ENCODE measurements at places on chromosomes 12 and 14. TPM values are rescaled to one million over a fixed set of nuclear protein-coding genes. Genes with fewer than 3 reads are reported as not detected.
A peak's percentile ranks its signal among the peaks of the same experiment; 100 is the strongest.

DNA sequence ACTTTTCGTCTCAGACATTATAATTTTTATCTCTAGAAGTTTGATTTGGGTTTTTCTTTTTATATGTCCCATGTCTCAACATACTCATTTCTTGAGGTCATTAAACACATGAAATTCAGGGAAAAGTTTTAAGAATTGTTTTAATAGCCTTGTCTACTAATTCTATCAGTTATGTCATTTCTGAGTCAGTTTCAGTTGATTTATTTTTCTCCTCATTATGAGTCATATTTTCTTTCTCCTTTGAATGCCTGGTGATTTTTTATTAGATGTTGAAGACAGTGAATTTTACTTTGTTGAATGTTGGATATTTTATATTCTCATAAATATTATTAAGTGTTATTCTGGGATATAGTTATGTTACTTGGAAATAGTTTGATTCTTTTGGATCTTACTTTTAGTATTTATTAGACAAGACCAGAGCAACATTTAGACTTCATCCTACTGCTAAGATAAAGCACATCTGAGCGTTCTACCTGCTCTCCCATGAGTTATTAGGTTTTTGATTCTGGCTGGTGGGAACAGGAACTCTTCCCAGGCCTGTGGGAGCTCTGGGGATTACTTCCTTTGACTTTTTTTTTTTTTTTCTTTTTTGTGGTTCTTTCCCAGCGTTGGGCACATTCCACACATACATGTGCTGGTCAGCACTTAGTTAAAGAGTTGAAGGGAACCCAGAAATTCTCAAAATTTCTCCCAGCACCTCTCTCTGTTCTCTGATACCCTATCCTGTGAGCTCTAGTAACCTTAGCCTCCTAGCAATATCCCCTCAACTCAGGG is 1157.7 kb downstream of the BCL11B start:
- H3K27me3 ChIP-seq = no peaks in the 10 kb centered on the region
- no peaks in the 10 kb centered on the region for H3K36me3 ChIP-seq
- H3K27ac ChIP-seq = no peak overlapping the region
- H3K4me3 ChIP-seq = no peak overlapping the region
- no peak for DNase-seq
- no peaks in the 10 kb centered on the region for H3K4me1 ChIP-seq

DNA sequence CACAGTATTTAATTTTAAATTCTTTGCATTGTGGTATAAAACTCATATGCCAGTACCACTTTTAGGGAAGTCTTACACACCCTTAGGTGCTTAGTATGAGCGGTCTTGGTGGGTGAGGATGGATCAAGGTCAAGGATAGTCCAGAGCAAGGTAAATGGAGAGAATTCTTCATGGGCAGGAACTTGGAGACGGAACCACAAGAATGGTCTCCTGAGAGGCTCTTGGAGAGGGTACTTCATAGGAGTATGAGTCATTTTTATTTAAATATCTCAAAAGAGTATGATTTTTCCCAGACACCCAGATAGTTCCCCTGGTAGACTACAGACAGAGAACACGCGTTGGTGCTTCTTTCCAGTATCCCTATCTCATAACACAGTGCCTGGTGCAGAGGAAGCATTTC is 21.9 kb downstream of the HSPB8 start:
- H3K36me3 ChIP-seq = no peaks in the 10 kb centered on the region
- DNase-seq = no peak
- H3K4me1 ChIP-seq = no peaks in the 10 kb centered on the region
- H3K27me3 ChIP-seq = no peaks in the 10 kb centered on the region

DNA sequence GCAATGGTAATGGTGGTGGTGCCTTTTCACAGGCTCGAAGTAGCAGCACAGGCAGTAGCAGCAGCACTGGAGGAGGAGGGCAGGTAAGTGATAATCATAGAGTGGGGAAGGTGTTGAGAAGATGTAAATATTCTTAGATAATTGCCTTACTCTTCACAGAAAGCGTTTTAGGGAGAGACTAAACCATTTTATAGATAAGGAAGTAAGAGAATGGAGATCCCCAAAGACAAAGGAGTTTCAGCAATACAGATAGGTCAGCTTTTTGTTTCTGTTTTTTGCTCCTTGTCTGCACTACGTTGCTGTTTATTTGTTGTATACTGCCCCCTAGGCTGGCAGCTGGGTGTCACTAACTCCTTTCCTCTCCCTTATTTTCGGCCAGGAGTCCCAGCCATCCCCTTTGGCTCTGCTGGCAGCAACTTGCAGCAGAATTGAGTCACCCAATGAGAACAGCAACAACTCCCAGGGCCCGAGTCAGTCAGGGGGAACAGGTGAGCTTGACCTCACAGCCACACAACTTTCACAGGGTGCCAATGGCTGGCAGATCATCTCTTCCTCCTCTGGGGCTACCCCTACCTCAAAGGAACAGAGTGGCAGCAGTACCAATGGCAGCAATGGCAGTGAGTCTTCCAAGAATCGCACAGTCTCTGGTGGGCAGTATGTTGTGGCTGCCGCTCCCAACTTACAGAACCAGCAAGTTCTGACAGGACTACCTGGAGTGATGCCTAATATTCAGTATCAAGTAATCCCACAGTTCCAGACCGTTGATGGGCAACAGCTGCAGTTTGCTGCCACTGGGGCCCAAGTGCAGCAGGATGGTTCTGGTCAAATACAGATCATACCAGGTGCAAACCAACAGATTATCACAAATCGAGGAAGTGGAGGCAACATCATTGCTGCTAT is 2.0 kb downstream of the SP1 start:
- H3K4me3 ChIP-seq = no peak overlapping the region
- no peaks in the 10 kb centered on the region for H3K27me3 ChIP-seq
- H3K27ac ChIP-seq = peak overlapping the region; percentile 50
- H3K36me3 ChIP-seq = peaks cover 51% of the 10 kb centered on the region

GRCh38 chr12:47754126-47754525 is 4.6 kb downstream of the RAPGEF3 start:
- peak overlapping the region; percentile 61 for H3K27ac ChIP-seq
- no peak for DNase-seq
- no peaks in the 10 kb centered on the region for H3K27me3 ChIP-seq
- H3K36me3 ChIP-seq = no peaks in the 10 kb centered on the region

DNA sequence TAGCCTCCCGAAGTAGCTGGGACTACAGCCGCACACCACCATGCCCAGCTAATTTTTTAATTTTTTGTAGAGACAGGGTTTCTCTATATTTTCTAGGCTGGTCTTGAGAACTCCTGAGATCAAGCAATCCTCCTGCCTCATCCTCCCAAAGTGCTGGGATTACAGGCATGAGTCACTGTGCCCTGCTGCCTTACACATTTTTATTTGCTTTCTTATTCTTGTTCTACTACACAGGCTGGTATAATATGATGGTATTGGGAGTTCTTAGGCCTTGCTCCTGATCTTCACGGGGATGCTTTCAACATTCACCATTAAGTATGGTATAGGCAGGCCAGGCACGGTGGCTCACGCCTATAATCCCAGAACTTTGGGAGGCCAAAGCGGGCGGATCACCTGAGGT is 21.2 kb downstream of the DGLUCY start:
- DNase-seq = no peak
- H3K4me1 ChIP-seq = no peaks in the 10 kb centered on the region
- no peak overlapping the region for H3K27ac ChIP-seq

DNA sequence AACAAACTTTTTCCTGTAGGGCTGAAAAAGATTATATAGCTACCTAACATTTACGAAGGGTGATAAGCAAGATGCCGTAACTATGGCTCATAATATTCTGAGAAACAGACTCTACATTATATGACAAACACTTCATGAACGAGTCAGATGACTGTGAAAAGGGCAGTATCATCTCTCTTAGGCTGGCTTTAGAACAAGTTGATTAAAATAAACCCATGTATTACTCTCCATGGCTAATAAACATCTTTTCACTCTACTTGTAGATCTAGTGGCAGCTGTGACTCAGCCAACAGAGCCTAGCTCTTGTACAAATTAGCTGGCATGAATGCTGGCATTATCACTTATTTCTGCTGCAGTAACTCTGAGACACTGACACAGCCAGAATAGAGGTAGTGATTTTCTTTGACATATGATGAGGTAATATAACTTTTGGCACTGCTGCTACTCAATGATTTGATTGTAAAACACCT is 47.1 kb downstream of the SLC2A13 start:
- no peak overlapping the region for H3K27ac ChIP-seq
- no peak for DNase-seq
- H3K27me3 ChIP-seq = no peaks in the 10 kb centered on the region
- H3K36me3 ChIP-seq = no peaks in the 10 kb centered on the region

GRCh38 chr14:25628978-25629377 is 579.0 kb upstream of the STXBP6 start:
- H3K27me3 ChIP-seq = no peaks in the 10 kb centered on the region
- no peak overlapping the region for H3K4me3 ChIP-seq
- no peaks in the 10 kb centered on the region for H3K36me3 ChIP-seq
- H3K4me1 ChIP-seq = no peaks in the 10 kb centered on the region
- no peak for DNase-seq

- H3K27me3 ChIP-seq = no peaks in the 10 kb centered on the region
- H3K27ac ChIP-seq = no peak overlapping the region
- 0 out of 2 replicates have a peak, but pooled peaks cover 4% of the 10 kb centered on the region for H3K4me1 ChIP-seq
- no peak overlapping the region for H3K4me3 ChIP-seq
- DNase-seq = no peak
Observed at GRCh38 chr12:685388-685787, 22.1 kb upstream of the NINJ2 start.

DNA sequence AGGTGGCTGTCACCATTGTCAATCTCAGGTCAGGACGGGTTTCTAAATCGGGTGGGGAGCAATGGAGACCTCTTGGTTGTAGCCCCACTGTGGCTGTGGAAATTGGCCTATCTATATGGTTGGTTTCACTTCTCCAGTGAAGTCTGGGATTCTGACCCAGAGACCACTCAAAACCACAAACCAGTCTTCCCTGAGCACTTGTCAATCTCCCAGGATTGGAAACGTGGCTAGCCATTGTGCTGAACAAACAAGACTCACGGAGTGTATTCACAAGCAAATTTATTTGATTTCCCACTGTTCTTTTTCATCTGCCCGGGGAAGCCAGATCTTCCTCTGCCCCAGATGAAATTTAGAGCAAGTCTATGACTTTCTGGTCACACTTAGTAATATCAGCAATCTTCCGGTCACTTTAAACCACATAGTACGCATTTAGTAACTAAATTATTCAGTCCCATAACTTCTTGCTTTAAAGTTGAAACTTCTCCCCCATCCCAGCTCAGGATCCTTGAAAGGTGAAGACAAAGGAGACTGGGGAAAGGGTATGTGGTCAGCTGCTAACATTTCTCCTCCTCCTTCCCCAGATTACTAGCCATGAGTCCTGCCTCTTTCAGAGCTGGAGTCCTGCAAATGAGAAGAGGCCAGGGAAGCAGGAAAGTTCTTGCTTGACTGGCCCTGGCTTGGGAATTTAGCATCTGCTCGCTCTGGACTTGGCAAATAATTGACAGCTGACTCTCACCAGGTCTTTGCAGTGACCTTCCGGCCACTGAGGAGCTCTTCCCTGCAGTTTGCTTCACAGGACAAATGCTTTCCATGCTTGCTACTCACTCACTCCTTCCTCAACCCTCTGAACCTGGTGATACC is 123.2 kb upstream of the MAX start:
- no peak overlapping the region for H3K27ac ChIP-seq
- no peak overlapping the region for H3K4me3 ChIP-seq
- no peaks in the 10 kb centered on the region for H3K27me3 ChIP-seq
- DNase-seq = no peak
- H3K36me3 ChIP-seq = no peaks in the 10 kb centered on the region

DNA sequence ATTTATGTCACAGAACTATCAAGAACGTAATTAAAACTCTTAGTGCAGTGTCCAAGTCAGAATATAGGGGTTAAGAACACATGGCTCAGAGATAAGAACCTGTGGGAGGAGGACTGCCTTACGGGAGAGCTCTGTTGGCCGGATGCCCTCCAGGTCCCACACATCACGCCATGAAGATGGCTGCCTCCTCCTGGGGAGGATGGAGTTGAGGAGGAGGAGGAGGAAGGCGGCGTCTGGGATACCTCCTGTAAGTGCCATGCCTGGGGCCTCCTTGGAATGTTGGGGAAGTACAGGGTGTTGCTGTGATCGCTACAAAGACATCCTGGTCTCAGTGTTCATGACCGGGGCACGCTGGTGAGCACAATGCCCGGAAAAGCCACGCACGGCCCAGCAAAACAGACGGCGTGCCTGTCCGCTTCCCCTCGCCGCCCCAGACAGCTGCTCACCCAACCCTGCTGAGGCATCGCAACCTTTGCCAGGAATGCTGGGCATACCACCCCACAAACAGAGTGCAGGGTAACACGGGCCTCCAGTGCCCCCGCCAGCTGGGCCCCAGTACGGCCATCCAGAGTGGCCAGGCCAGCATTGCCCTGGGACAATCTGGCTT is 28.7 kb upstream of the CD9 start:
- H3K27me3 ChIP-seq = no peaks in the 10 kb centered on the region
- no peaks in the 10 kb centered on the region for H3K36me3 ChIP-seq
- peaks cover 26% of the 10 kb centered on the region for H3K4me1 ChIP-seq
- no peak overlapping the region for H3K4me3 ChIP-seq

DNA sequence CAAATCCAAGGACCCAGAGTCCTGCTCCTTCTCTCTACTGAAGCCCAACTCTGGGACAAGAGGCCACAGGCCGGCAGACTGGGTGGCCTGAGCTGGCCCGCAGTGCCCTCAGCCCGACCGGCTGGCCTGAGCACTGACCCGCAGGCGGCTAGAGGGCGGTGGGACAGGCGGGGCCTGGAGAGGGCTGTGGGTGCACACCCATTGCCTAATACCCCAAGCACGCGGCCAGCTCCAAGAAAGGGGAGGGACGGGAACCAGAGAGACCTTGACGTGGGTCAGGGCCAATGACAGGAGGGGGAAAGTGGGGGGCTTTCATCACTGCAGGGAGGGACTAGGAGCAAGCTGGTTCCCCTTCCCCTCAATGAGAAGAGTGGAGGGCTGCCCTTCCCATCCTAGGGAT is 2.0 kb upstream of the WNT10B start:
- no peaks in the 10 kb centered on the region for H3K36me3 ChIP-seq
- H3K4me3 ChIP-seq = no peak overlapping the region
- peaks cover 51% of the 10 kb centered on the region for H3K4me1 ChIP-seq
- H3K27ac ChIP-seq = no peak overlapping the region
- DNase-seq = no peak
- peaks cover 37% of the 10 kb centered on the region for H3K27me3 ChIP-seq

GRCh38 chr14:89033756-89034155 is 209.3 kb downstream of the TTC8 start:
- H3K36me3 ChIP-seq = no peaks in the 10 kb centered on the region
- H3K4me1 ChIP-seq = no peaks in the 10 kb centered on the region
- no peak overlapping the region for H3K4me3 ChIP-seq
- no peak overlapping the region for H3K27ac ChIP-seq

GRCh38 chr12:17652436-17652835 is 437.6 kb downstream of the RERGL start:
- H3K27me3 ChIP-seq = no peaks in the 10 kb centered on the region
- H3K4me1 ChIP-seq = no peaks in the 10 kb centered on the region
- no peak for DNase-seq

- H3K4me1 ChIP-seq = no peaks in the 10 kb centered on the region
- no peak for DNase-seq
- H3K27ac ChIP-seq = no peak overlapping the region
Observed at GRCh38 chr14:91573528-91573893, 63.4 kb upstream of the PPP4R3A start.

GRCh38 chr14:51859131-51859530 is 1.3 kb upstream of the GNG2 start:
- no peaks in the 10 kb centered on the region for H3K27me3 ChIP-seq
- no peak for DNase-seq
- peaks cover 34% of the 10 kb centered on the region for H3K4me1 ChIP-seq
- H3K27ac ChIP-seq = no peak overlapping the region
- H3K36me3 ChIP-seq = no peaks in the 10 kb centered on the region
- H3K4me3 ChIP-seq = no peak overlapping the region

The PRIMA1 gene
- total RNA-seq = not detected

The OVCH1 gene
- not detected for total RNA-seq

The OAS3 gene
- total RNA-seq = 18.5 TPM

The MIPOL1 gene
- 23.7 TPM for total RNA-seq

The SERPINA10 gene
- not detected for total RNA-seq

The ETFRF1 gene
- 33.2 TPM for total RNA-seq

The INHBC gene
- total RNA-seq = 0.18 TPM

The ESRRB gene
- 0.03 TPM for total RNA-seq
